Activated CD4-positive, alpha-beta T cell treated with anti-CD3 and anti-CD28 coated beads, Interleukin-2, amount 10 ng/mL, durations not matched to agents 7 days and 5 days (primary cell): ENCODE measurements at places on chromosomes 5 and 9. TPM values are rescaled to one million over a fixed set of nuclear protein-coding genes. Genes with fewer than 3 reads are reported as not detected.

The EQTN gene
- total RNA-seq, result not detected

DNA sequence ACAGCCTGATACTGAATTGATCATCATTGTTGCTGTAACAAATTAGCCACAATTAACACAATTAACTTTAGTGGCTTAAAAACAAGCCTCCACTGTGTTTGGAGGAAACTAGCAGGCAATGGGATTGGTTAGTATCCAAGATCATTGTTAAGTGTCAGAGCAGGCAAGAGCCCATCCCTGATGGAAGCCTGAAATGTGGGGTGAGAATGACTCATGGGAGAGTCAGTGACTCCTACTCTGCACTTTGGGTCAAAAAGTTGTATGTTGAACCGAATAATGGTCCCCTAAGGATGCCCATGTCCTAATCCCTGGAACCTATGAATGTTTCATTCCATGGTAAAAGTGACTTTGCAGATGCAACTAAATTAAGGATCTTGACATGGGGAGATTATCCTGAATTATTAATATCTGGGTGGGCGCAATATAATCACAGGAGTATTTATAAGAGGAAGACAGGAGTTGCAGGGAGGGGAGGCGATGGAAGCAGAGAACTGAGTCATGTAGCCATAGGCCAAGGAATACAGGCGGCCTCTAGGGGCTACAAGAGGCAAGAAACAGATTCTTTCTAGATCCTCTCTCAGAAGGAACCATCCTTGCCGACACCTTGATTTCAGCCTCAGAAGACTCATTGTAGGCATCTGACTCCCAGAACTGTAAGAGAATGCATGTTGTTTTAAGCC is 28.8 kb downstream of the ALG2 start:
- H3K4me3 ChIP-seq, result no peak overlapping the region
- no peaks in the 10 kb centered on the region for H3K27me3 ChIP-seq
- H3K27ac ChIP-seq, result no peak overlapping the region

DNA sequence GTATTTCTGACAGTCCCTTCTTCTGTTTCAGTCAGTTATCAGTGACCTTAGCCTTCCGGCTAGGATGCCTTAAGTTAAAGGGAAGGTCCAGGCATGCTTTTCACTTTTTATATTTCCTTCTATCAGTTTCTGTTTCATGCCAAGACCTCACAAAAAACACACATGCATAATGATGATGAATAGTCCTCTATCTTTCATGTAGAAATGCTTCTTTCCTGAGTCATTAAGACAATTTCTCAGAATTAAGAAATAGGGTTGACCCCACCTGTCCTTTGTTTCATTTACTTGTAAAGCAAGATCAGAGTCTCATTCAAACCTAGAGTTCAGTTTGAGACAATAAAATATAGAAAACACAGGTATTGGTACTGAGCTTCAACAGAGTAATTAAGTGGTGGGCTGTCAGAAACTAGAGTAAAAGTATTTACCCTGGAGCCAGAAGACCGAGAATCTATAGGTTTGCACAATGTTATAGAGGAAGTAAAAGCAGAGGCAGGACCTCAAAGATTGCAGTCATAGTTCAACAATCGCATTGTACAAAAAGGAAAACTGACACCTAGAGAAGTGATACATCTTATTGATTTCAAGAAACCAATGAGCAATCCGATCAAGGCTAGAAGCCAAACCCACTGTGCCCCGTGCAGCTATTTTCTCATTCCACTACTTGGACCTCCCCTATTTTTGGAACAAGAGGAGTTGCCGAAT is 118.7 kb upstream of the PUM3 start:
- H3K27me3 ChIP-seq, result peaks cover 3% of the 10 kb centered on the region
- no peaks in the 10 kb centered on the region for H3K36me3 ChIP-seq
- H3K27ac ChIP-seq, result no peak overlapping the region
- H3K4me1 ChIP-seq, result no peaks in the 10 kb centered on the region
- H3K4me3 ChIP-seq, result no peak overlapping the region

DNA sequence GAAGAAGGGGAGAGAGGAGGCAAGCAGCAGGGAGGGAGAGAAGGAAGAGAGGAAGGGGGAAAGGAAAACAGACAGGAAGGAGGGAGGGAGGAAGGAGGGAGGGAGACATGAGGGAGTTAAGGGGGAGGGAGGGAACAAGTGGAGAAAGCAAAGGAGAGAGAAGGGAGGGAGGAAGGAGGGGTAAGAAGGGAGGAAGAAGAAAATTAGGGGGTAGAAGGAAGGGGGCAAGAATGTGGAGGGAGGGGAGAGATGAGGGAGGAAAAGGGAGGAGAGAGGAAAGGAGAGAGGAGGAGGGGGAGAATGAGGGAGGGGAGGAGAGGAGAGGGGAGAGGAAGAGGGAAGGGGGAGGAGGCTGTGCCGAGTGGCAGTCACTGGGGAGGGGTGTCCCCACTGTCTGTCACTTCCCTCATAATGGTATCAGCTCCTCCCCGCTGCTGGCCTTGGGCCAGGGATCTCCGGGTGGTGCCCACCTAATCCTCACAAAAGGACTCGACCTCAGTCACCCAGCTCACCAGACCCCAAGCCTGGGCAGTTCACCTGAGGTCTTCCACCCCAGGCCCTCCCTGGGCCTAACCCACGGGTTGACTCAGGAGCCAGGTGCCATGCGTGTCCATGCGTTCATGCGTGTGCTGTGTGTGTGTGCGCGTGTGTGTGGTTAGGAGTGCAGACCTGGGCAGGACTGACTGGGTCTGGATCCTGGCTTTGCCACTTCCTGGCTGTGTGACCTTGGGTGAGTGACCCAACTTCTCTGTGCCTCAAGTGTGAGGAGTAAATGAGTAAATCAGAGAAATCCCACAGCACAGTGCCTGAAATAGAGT is 18.1 kb downstream of the C9orf50 start:
- H3K36me3 ChIP-seq, result no peaks in the 10 kb centered on the region
- H3K4me1 ChIP-seq, result peaks cover 50% of the 10 kb centered on the region
- no peak overlapping the region for H3K27ac ChIP-seq
- DNase-seq, result no peak
- H3K27me3 ChIP-seq, result no peaks in the 10 kb centered on the region

DNA sequence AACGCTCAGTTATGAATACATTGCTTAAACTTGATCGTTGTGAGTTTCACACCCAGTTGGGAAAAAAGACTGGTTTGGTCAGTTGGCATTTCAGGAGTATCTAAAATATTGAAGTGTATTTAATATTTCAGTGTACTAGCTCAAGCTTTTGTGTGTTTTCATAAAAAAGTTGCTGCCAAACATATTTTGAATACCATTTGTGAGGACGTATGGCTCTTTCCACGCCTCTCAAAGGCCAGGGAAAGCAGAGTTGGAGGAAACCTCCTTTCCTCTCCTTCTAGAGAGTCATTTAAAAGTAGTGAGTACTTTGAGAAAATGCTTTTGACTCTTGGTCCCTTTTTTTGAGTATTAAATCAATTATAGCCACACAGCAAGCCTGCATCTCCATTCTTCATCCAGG is 43.2 kb upstream of the ANKRD33B start:
- H3K36me3 ChIP-seq, result peaks cover 1% of the 10 kb centered on the region
- H3K4me3 ChIP-seq, result no peak overlapping the region
- H3K4me1 ChIP-seq, result no peaks in the 10 kb centered on the region
- DNase-seq, result no peak

DNA sequence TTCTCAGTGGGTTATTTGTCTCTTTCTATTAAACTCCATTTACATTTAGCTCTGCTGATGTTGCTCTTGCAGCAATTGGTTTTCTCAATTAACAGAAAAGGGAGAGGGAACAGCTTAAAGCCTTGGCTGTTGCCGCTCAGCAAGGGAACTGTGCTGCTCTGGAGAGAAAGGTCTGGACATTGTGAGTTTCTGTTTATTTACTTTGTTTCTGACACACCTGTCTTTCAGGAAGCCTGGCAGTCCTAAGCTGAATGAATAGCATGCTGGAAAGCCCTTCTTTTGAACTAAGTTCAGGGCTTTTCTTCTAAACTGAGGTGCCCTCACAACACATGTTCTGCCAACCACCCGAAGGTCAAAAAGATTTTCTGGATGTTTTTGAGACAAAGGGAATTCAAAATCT is 491.9 kb downstream of the PDE4D start:
- DNase-seq, result no peak
- no peaks in the 10 kb centered on the region for H3K36me3 ChIP-seq
- H3K4me3 ChIP-seq, result no peak overlapping the region
- H3K27ac ChIP-seq, result no peak overlapping the region
- H3K4me1 ChIP-seq, result no peaks in the 10 kb centered on the region
- peaks cover 7% of the 10 kb centered on the region for H3K27me3 ChIP-seq

DNA sequence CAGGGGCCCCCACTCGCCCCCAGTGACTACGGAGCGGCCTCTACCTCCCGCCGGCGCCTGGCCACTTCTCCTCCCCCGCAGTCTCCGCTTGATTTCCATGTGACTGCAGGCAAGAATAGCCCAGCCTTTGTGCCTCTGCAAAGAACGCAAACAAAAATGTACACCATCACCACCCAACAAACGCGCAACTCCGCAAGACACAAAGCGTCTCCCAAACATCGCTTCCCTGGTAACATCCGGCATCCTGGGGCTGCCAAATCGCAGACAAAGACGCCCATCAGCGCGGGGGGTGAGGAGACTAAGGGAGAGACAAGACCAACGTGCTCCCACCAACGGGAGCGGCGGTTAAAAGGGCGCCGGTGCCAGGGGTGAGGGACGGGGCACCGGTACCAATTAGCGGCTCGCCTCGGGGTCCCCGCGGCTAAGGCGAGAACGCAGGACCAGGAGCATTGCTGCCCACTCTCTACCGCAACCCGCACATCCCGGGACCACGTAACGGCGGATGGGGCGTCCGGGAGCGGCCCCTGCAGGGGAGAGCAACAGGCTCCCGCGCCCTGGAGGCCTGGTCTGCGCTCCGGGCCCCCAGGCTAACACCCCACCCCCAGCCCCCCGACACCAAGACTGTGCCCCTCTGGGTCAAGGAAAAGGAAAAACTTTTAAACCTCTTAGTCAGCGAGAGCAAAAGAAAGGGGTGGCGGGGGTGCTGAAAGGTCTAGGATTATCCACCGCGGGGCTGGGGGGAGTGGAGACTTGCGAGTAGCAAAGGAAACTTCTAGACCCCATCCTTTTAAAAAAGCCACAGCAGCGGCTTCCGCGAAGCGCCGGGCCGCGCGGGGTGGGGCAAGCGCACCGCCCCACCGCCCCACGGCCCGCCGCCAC is 885 bp downstream of the MPDZ start:
- no peaks in the 10 kb centered on the region for H3K4me1 ChIP-seq
- peaks cover 18% of the 10 kb centered on the region for H3K27me3 ChIP-seq
- no peaks in the 10 kb centered on the region for H3K36me3 ChIP-seq
- no peak overlapping the region for H3K4me3 ChIP-seq

DNA sequence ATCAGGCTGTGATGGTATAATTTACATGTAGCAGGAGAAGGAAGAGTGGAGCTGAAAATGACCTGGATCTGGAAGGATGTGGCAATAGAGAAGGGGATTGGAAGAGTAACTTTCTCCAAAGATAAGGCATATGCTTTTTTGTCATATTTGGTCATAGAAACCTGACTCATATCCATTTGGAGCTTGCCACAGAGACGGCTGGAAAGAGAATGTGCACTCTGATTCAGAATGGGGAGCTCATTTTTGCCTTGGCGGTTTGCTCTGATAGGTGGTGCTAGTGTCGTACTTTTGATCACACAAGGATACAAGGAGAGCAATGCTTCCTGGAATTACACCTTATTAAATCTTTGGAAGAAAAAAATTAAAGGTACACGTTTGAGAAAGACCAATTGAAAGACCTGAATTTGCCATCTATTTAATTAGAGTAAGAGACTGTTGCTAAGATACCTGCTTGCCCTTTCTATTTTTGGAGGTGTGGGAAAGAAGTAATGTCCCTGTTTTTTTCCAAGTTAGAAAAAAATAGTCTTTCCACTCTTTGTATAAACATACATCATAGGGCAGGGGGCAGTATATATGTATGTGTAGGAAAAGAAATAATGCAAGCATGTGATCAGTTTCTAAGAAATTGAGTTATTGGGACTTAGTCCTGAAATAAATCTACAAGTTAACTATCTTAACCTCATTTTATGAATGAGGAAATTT is 5.4 kb downstream of the LSM11 start:
- H3K4me3 ChIP-seq, result no peak overlapping the region
- no peak for DNase-seq
- H3K27me3 ChIP-seq, result no peaks in the 10 kb centered on the region
- no peak overlapping the region for H3K27ac ChIP-seq
- H3K36me3 ChIP-seq, result peaks cover 7% of the 10 kb centered on the region
